NCI-H524 treated with DMSO at 0.1 percent for 48 hours (cell line): ENCODE measurements at places on chromosomes 5 and 9.

GRCh38 chr9:20286969-20287368 lies 335.3 kb downstream of the MLLT3 start:
- no peak for DNase-seq

DNA sequence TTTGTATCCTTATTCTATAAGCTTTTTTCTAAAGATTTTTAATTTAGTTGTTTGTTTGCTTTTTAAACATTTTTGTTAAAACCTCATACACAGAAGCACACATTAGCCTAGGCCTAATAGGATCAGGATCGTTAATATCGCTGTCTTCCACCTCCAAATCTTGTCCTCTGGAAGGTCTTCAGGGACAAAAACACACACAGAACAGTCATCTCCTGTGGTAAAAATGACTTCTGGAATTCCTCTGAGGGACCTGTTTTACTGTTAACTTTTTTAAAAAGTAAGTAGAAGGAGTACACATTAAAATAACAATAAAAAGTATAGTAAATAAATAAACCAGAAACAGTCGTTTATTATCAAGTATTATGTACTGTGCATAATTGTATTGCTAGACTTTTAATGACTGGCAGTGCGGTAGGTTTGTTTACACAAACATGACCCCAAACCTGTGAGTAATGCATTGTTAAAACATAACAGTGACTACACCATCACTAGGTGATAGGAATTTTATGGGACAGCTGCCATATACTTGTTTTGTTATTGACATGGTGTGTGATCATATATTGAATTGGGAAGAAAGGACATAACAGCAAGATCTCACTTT lies 109.6 kb downstream of the ZCCHC7 start:
- no peak for DNase-seq

DNA sequence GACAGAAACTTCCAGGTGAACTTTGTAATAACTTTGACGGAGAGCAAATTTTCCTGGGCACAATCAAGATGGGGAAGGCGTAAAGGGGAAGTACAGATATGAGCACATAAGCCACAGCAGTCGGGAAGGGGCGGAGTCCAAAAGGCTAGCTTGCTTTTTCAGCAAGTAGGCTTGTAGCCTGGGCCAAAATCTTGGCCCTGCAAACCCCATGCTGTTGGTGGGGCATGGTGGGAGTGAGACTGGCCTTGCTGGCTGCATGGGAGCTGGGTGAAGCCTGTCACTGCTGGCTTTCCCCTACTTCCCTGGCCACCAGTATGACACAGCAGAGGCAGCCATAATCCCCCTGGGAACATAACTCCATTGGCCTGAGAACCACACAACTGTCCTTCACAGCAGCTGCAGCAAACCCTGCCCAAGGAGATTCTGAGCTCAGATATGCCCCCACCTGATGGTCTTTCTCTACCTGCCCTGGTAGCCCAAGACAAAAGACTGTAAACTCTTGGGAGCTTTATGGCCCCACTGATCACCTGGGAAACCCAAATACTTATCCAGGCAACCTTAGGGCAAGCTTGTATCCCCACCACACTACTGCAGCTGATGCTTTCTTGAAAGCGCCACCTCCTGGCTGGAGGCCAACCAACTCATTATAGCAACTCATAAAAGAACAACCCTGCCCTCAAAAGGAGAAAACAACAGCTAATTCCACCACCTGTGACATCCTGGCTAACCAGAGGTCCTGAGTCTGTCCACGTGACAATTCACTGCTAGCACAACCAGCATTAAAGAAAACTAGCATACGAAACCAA lies 24.0 kb downstream of the DCTN4 start:
- DNase-seq, result no peak

GRCh38 chr9:89794918-89795317 lies 190.1 kb downstream of the GADD45G start:
- DNase-seq, result no peak

- DNase-seq, result no peak
Observed at GRCh38 chr5:44807269-44807668, 1.5 kb upstream of the MRPS30 start.
